Central memory CD8-positive, alpha-beta T cell (primary cell): ENCODE measurements at places on chromosomes 12 and 14.
A peak's percentile ranks its signal among the peaks of the same experiment; 100 is the strongest.

- H3K36me3 ChIP-seq: peaks cover 3% of the 10 kb centered on the region
- no peak overlapping the region for H3K4me3 ChIP-seq
- H3K4me1 ChIP-seq: peaks cover 38% of the 10 kb centered on the region
- no peaks in the 10 kb centered on the region for H3K27me3 ChIP-seq
- no peak overlapping the region for H3K27ac ChIP-seq
These were observed 32.4 kb downstream of the TMEM116 start for GRCh38 chr12:111980598-111980997.

DNA sequence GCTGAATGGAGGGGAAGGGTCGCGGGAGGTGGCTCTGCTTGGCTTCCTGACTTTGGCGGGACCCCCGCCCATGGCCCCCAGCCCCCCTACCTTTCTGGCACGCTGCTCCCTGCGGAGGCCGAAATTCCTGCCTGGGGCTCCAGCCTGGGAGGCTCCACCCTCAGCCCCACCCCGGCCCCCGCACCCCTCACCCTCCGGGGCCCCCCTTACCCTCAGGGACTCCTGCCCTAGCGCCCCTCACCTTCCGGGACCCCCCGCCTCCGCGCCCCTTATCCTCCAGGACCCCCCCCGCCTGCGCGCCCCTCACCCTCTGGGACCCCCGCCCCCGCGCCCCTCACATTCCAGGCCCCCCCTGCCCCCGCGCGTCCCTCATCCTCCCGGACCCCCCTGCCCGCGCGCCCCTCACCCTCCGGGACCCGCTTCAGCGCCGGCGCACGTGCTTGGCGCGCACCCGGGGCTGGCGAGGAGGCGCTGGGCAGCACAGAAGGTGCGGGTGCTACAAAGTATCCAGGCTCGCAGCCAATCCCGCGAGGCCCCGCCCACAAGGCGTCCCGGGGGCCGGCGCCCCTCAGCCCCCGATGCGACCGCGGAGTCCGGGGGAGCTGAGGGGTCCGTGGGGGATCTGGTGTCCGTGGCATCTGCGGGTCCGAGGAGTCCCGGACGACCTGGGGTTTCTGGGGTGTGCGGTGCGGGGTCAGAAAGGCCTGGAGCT is at the start of gene ANHX:
TSS of gene ANHX (minus strand) at position 477 of the 712 bp plus-strand sequence. CDS start 1,521 bp downstream, outside the sequence.
- H3K27ac ChIP-seq: no peak within 1 kb of the TSS

DNA sequence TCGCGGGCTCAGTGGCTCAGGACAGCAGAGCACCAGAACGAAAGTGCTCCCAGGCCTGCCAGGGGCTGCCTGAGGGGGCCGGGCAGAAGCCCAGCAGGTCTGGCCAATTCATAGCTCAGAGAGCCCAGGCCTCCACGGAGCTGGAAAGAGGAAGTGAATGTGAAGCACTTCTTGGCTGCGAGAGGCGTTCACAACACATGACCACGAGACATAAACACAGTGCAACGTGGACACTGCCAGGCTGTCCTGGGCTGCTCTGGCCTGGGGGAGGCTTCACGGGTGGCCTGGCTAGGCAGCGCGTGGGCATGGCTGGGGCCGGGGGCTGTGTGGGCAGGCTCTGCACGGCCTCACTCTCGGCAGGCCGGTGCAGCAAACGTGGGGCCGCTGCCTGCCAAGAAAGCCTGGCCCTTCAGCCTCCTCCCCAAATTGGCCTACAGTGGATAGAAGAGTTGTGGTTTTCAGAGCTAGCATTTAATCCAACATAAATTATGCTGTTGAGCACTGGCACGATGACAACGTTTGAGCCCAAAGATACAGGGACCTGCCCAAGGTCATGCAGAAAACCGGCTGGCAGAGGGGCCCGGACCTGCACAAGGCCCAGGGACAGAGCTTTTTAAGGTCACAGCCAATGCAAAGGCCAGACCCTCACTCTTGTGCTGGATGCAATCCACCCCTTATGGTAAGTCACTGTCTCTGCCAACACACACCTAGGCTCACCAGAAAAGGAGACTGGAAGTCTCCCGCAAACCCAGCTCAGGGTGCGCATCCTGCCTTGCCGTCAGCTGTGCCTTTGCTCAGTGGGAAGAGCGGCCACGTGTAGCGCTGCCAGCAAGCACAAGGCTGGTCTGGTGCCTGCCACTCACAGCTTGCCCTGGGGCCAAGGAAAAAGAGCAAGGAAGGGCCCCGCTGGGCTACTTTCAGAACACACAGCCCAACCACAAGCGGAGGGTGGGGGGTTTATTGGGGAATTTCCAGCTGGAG is 8.6 kb downstream of the SLC25A29 start:
- no peaks in the 10 kb centered on the region for H3K36me3 ChIP-seq
- DNase-seq: no peak

GRCh38 chr12:31496257-31496656 is 94.7 kb downstream of the DENND5B start:
- no peaks in the 10 kb centered on the region for H3K4me1 ChIP-seq
- H3K36me3 ChIP-seq: peaks cover 2% of the 10 kb centered on the region
- H3K27ac ChIP-seq: no peak overlapping the region
- peaks cover 20% of the 10 kb centered on the region for H3K27me3 ChIP-seq

DNA sequence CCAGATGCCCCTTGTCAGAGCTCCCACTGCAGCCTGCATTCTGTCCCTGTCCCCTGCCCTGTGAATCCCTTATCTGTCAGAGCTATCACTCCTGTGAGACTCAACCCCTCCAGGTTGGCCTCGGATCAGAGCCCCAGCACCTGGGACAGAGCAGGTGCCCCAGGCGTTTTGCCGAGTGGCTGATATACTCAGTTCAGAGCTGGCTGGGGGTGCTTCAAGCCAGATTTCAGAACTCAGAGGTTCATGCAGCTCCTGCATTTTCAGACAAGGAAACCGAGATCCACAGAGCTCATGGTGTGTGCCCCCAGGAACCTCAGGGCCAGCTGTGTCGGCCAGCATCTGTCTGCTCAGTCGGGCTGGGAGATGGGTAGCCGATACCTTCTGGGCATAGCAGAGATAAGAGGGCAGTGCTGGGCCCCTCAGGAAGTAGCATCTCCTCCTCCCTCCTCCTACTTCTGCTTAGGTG is 228.0 kb upstream of the RTL1 start:
- peak; percentile 7 for DNase-seq
- peaks cover 44% of the 10 kb centered on the region for H3K27me3 ChIP-seq
- no peaks in the 10 kb centered on the region for H3K4me1 ChIP-seq
- no peak overlapping the region for H3K27ac ChIP-seq

- no peak for DNase-seq
- no peak overlapping the region for H3K27ac ChIP-seq
- H3K27me3 ChIP-seq: peaks cover 48% of the 10 kb centered on the region
- H3K4me1 ChIP-seq: no peaks in the 10 kb centered on the region
- no peak overlapping the region for H3K4me3 ChIP-seq
- no peaks in the 10 kb centered on the region for H3K36me3 ChIP-seq
These were observed 153.2 kb downstream of the SMOC1 start for GRCh38 chr14:70032447-70032846.

GRCh38 chr12:94597268-94597667 is 53.1 kb downstream of the TMCC3 start:
- H3K27ac ChIP-seq: no peak overlapping the region
- H3K27me3 ChIP-seq: no peaks in the 10 kb centered on the region
- no peaks in the 10 kb centered on the region for H3K4me1 ChIP-seq
- H3K4me3 ChIP-seq: no peak overlapping the region
- peaks cover 5% of the 10 kb centered on the region for H3K36me3 ChIP-seq
- DNase-seq: no peak

DNA sequence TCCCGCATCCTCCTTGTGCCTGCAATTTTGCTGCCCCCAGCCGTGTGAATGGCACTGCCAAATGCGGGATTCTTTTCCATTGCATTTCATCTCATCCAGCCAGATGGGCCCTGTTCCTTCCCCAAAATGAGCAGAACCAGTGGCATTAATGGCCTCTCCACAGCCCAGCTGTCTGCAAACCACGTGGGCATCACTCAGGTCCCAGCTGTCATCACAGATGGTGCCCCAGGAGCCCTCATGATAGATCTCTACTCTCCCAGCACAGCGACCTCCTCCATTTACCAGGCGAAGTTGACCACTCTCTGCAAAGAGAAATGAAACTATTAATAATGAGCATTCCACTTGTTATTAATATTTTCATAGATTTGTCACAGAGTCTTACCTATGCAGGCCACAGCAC is 17.1 kb downstream of the CD163 start:
- no peak overlapping the region for H3K4me3 ChIP-seq
- H3K27ac ChIP-seq: no peak overlapping the region
- H3K36me3 ChIP-seq: no peaks in the 10 kb centered on the region
- H3K27me3 ChIP-seq: peaks cover 69% of the 10 kb centered on the region

DNA sequence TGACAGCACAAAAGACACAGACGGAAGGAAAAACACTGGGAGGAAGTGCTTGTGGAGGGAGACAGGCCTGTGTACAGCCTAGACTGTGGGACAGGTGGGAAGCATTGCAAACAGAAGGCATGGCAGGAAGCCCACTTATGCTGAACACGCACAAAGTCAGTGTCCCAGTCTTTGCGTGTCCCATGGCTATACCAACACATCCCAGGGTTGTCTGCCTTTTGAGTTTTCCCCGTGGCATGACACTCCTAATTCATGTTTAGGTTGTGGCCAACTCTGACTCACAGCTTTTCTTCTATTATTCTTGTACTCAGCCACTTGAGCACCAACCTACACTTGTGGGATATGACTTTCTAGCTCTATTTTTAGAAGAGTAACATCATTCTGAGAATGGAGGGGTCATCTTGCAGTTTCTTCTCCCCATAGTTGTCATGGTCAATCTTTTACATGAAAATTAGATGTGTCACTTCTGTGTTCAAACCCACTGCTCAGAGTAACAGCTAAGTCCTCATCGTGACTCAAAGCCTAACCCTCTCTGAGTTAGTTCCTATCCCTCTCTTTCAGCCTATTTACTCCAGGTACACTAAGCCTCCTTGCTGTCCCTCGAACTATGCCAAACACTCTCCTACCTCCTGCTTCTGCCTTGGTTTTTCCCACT is 27.5 kb upstream of the JPH4 start:
- no peaks in the 10 kb centered on the region for H3K36me3 ChIP-seq
- H3K4me3 ChIP-seq: no peak overlapping the region
- peaks cover 26% of the 10 kb centered on the region for H3K4me1 ChIP-seq
- H3K27ac ChIP-seq: no peak overlapping the region

GRCh38 chr14:73457924-73458182 is 493 bp downstream of the NUMB start:
- peaks cover 42% of the 10 kb centered on the region for H3K4me1 ChIP-seq
- no peaks in the 10 kb centered on the region for H3K27me3 ChIP-seq
- peak overlapping the region; percentile 96 for H3K4me3 ChIP-seq
- peak overlapping the region; percentile 92 for H3K27ac ChIP-seq

GRCh38 chr14:61530296-61530695 is 165.0 kb upstream of the HIF1A start:
- H3K36me3 ChIP-seq: peaks cover 86% of the 10 kb centered on the region
- peak overlapping the region; percentile 49 for H3K27ac ChIP-seq
- DNase-seq: no peak
- H3K4me3 ChIP-seq: no peak overlapping the region
